NCI-H2171 treated with DMSO at 0.1 percent for 48 hours (cell line): ENCODE measurements at places on chromosomes 12 and 14.

- no peak for DNase-seq
Observed at GRCh38 chr14:77204907-77205306, 23.3 kb downstream of the TMEM63C start.

DNA sequence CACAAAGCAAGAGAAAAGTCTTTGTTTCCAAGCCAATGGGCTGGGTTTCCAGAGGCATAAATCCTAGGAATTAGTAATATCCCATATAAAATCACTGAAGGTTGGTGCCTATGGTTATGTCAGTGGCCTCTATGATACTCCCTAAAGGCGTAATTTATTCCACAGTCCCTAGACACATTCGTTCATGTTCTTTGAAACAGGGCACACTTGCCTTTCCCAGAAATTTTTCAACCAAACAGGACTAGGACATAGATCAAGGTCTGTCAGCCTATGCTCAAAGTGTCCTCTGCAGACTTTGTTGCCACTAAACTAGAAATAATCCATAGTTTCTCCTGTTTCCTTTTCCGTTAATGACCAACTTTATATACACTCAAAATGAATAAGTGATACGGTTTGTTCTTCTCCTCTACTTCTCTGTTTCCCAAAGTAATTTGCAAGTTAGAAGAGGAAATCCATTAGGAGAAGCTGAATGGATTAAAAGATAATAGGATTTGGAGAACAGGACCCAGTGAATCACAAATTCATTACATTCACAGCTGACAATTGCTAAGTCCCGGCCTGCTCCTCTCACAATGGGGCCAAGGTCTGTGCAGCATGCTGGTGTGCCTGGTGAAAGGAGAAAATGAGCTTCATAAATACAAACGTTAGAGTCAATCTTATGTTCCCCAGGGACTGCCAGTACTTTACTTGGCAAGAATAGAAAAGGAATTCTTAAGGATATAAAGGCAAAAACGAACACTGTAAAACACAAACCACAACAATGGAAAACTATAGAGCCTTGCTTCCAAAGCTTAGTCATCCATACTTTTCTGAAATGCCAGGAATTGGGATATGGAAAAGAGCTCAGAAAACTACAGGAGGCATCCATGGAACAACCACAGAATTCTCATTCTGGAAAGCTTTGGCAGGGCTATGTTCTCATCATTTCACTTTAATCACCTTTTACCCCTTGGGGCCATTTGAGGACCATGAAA is 966.2 kb downstream of the NRXN3 start:
- DNase-seq, result peak; percentile 16

GRCh38 chr12:64569923-64570691 is 40.2 kb upstream of the RASSF3 start:
- DNase-seq, result no peak

- DNase-seq, result no peak
Observed at GRCh38 chr14:96512602-96513397, 10.6 kb downstream of the PAPOLA start.

- no peak for DNase-seq
Observed at GRCh38 chr12:8596561-8596960, 16.1 kb downstream of the AICDA start.
